ENCODE measurements at places on chromosomes 1 and 21.

DNA sequence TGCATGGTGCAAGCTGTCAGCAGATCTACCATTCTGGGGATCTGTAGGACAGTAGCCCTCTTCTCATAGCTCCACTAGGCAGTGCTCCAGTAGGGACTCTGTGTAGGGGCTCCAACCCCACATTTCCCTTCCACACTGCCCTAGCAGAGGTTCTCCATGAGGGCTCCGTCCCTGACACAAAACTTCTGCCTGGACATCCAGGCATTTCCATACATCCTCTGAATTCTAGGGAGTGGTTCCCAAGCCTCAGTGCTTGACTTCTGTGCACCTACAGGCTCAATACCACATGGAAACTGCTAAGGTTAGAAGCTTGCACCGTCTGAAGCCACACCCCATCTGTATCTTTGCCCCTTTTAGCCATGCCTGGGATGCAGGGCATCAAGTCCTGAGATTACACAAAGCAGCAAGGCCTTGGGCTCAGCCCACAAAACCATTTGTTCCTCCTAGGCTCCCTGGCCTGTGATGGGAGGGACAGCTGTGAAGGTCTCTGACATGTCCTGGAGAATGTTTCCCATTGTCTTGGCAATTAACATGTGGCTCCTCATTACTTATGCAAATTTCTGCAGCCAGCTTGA lies 117.0 kb upstream of the NFIA start:
- no peak for DNase-seq

DNA sequence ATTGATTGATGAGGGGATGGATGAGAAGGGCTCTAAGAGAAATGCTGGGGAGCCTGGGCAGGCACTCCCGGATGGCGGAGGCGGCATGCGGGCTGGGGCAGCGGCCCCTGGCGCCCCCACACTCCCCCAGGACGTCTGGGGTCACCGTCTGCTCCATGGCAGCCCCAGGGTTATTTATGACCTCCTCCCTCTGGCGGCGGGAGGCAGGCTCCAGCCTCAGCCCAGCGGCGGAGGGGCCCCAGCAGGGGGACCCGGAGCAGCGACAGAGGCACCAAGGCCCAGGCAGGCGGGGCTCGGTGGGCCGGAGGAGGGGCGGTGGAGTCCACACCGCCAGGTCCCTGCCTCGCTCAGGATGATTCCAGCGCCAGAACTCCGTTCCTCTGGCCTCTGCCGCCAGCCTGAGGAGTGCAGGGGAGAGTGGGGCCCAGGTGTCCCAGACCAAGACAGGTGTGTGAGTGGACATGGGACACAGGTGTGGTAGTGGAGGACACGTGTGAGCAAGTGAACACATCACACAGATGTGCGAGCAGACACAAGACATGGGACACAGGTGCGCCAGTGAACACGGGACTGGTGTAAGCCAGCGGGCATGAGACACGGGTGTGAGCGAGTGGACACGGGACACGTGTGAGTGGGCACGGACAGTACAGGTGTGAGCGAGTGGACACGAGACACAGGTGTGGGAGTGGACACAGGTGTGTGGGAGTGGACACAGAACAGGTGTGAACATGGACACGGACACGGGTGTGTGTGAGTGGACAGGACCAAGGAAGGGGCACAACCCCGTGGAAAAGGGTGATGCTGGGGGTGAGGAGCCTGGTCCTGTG lies 2.5 kb upstream of the SAMD11 start:
- DNase-seq: peak; percentile 78

DNA sequence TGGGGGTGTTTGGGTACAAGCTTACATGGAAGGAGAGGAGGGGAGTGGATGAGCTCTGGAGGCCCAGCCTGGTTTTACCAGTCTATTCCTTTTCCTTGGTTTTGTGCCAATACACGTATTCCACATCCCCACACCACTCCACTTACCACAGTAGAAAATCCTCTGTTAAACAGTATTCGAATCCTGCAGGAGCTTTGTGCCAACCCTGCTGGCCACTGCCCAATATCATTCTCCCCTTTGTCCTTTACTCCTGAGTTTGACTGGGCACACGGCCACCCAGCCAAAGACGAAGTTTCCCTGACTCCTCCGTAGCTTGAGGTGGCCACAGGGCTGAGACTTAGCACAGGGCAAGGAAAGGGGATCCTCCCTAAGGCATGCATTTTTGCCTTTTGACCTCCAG lies 61.6 kb downstream of the TMCO4 start:
- DNase-seq: no peak

DNA sequence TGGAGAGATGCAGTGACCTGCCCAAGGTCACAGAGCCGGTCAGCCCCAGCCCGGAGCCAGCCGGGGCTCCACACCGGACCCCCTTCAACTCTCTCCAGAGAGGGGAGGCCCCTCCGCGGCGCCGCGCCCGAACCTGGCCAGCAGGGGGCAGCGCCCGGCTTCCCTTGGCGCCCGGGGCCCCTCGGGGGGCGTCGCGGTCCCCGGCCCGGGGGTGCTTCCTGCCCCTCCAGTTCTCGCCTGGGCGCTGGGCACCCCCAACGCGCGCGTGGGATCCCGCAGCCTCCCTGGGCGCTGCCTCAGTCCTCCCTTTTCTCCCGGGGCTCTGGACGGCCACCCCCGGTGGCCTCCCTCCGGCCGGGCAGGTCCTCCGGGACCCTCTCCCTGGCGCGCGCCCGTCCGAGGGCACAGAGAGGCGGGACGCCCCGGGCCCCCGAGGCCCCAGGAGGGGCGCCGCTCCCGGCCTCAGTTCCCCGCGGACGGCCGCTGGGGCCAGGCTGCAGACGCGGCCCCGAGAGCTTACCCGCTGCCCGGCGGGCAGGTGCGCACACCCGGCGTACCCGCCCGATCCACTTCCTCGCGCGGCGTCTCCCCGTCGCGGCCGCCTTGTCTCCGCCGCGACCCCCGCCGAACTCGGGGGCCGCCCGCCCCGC lies 406 bp downstream of the HTR1D start:
- no peak for DNase-seq

- no peak for DNase-seq
Observed at GRCh38 chr1:226549937-226550671, 1.5 kb downstream of the STUM start.

DNA sequence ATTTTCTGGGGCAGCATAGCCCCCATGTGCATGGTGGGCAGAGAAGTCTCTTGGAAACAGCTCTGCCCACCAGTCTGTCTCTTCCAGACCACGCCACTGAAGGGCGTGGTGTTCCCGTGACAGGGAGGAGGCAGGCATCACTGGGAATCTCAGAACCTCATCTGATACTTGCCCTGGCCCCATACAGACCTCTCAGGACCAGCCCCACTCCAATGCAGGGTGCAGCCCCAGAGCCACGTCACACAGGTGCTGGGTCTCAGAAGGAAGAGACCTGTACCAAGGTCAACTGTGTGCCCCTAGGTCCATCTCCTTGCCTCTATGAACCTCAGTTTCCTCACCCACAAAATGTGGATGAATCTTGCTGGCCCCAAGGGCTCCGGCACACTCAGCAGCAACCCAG lies 7.3 kb downstream of the RAP1GAP start:
- no peak for DNase-seq

GRCh38 chr1:19662313-19662712 lies 2.4 kb upstream of the HTR6 start:
- no peak for DNase-seq

- no peak for DNase-seq
Observed at GRCh38 chr1:33306653-33307493, 14.0 kb downstream of the A3GALT2 start.

GRCh38 chr1:95233319-95233736 lies 682 bp upstream of the RWDD3 start:
- DNase-seq: no peak

DNA sequence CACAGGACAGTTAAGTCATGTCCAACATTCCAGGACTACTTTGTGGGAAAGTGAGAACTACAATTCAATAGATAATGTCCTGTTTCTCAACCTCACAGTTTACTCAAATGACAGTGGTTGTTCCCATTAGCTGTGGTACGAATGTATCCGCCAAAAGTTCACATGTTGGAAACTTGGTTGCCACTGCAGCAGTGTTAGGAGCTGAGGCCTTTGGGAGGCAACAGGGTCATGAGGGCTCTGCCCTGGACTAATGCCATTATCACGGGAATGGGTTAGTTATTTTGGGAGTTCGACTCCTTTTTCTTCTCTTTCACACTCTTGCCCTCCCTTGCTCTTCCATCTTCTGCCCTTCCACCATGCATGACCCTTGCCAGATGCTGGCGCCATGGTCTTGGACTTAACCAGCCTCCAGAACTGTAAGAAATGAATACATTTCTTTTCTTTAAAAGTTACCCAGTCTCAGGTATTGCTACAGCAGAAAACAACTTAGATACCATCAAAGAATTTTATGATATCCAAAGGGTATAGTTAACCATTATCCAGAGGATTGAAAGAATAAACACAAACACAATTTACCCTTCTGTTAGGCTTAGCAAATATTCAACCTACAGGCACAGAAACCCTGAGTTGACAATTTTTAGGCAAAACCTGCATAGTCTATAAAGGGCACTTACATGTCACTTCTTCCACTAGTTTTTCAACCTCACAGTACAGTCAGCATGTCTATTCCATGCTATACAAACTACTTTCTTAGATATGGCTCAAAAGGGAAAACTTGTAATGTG lies 7.4 kb downstream of the BCL10 start:
- no peak for DNase-seq

DNA sequence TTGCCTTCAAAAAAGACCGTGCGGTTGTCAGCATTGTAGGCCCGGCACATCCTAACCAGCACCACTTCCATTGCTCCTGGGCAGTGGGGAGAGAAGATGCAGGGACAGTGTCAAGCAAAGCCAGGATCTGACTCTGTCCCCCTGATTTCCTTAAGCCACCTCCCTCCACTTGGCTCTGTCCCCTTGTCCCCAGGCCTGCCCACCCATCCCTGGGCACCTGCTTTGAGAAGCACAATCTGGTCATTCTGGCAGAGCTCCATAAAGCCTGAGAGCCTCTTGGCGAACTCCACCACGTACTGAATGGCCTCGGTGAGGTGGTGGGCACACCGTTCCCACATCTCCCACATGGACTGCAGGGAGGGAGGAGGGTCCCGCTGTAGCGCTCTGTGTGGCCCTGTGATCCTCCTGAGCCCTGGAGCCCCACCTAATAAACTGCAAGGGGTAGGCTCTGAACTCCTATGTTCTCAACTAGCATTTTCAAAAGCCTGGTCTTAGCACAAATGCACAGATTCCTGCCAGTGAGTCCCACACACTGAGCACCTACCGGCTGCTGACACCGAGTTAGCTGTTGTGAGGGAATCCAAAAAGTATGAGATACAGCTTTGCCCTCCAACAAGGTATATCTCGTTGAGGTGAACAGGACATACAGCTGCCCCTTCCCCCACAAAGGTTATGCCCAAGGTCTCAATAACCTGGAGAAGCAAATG lies 8.2 kb upstream of the LINGO4 start:
- DNase-seq: no peak

- DNase-seq: peak; percentile 77
Observed at GRCh38 chr1:10958614-10959013, 53.8 kb upstream of the TARDBP start.

GRCh38 chr1:178500091-178500770 lies 3.5 kb upstream of the CLEC20A start:
- peak; percentile 28 for DNase-seq
